ENCODE measurements at places on chromosomes 5 and 9.

DNA sequence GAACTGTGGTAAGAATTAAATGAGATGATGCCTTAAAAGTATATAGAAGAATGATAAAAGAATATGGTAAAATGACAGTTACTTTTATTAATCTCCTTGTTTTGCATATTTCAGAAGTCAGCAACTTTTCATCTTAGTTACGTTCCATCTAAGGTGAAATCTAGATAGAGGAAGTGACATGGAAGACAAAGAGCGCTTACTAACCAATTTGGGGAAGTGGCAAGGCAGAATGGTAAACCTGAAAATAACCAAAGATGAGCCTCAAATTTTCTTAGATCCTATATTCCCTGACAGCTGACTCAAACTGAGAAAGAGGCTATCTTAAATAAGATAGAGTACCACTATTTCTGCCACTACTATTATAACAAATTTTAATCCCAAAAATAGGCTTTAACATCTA is 52.5 kb downstream of the FGF10 start:
- DNase-seq = no peak

DNA sequence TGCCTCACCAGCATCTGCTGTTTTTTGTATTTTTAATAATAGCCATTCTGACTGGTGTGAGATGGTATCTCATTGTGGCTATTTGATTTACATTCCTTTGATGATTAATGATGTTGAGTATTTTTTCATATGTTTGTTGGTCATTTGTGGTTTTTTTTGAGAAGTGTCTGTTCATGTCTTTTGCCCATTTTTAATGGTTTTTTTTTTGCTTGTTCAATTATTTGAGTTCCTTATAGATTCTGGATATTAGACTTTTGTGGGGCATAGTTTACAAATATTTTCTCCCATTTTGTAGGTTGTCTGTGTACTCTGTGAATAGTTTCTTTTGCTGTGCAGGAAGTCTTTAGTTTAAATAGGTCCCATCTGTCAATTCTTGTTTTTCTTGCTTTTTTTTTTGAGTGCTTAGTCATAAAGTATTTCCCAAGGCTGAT is 148.1 kb downstream of the NPR3 start:
- no peak for DNase-seq

DNA sequence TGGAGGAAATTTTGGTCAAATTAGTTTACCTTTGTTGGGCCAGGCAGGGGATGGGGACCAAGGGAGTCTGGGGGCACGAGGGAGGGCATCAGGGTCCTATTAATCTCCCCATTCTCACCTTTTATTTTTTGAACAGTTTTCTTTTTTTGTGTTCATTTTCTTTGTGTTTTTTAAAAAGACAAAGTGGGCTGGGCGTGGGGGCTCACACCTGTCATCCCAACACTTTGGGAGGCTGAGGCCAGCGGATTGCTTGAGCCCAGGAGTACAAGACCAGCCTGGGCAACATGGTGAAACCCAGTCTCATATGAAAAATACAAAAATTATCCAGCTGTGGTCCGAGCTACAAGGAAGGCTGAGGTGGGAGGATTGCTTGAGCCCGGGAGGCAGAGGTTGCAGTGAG is 103.7 kb downstream of the WNK2 start:
- DNase-seq = no peak

GRCh38 chr9:20396509-20396908 is 225.8 kb downstream of the MLLT3 start:
- DNase-seq = no peak

All from stimulated activated CD4-positive, alpha-beta T cell treated with anti-CD3 and anti-CD28 coated beads, Interleukin-1b, Interleukin-23, amount 100 ng/mL, for 4 hours (primary cell).